ENCODE measurements at places on chromosomes 2 and 18.

- no peak for DNase-seq
These were observed 139.6 kb upstream of the TRIB2 start for GRCh38 chr2:12577091-12577490.

DNA sequence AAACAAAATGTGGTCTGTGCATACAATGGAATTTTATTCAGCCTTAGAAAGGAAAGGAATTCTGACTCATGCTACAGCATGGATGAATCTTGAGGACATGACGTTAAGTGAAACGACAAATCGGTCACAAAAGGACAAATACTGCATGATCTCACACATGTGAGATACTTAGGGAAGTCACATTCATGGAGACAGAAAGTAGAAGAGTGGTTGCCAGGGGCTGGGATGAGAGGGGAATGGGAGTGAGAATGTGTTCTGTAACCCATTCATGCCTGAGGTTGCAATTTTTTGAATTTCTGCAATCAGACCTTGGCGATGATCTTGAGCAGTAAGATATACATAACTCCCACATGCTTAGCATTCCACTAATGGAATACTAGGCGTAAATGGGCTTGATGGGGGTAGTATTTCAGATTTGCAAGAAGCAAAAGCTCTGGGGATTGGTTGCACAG, 22.0 kb downstream of the FHL2 start:
- DNase-seq, result no peak

DNA sequence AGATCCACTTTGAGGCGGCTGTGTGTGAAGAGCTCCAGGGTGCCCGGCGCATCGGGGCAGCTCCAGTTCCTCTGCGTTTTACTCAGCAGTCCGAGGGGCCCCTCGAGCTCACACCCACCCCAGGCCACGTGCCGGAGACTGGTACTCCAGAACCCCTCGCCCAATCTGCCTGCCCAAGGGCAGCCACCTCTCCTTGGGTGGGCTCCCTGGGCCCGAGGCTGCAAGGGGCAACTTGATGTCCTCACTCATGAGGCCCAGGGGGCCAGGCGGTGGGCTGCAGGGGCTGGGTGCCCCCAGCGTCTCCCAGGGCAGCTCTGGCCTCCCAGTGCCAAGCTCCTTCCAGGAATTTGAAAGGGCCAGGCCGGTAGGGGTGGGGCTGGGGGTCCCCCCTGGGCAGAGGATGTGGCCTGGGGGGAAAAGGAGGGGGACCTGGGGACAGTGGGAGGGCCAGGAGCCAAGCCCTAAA, 16.7 kb downstream of the RAMP1 start:
- DNase-seq, result no peak

- no peak for DNase-seq
These were observed 95.9 kb downstream of the CCDC141 start for GRCh38 chr2:178954049-178954448.

DNA sequence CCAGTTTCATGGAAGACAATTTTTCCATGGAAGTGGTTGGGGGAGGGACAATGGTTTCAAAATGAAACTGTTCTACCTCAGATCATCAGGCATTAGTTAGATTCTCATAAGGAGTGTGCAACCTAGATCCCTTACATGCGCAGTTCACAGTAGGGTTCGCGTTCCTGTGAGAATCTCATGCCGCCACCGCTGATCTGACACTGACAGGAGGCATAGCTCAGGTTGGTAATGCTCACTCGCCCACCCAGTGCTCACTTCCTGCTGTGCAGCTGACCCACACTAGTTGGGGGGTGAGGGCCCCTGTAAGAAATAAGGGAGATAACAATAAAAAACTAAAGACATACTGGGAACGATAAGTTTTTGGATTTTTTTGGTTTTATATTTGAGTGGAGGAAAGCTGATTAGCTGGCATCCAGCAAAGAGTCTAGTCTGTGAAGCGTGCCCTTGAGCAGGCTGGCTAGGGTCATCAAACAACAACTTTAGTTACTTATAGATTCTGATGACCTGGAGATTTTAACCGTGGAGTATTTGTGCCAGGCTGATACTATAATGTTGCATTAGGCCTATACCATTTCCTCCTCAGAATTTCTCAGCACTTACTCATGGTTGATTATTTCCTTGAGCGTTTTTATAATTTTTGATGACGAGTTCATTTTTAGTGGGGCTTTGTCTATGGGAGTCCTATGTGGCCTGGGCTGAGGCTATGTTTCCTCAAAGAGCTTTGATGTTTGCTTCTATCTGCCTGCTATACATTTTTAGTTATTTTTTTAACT, 6.3 kb upstream of the MCFD2 start:
- no peak for DNase-seq

DNA sequence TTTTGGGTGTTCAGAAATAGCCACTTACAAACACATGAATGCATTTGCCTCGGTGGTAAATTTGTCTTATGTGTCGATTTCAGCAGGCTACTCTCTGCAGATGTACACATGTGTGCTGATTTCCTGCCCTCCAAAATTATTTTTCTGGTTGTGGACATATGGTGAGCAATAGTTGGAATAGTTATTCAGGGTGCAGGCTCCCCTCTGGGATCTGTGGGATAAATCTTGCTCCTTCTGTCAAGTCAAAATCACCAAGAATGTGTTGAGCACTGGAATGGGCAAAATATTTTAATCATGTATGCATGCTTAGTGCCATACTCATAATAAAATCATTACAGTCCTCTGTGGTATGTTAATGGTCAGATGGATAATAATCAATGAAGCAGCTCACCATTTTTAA, 684.5 kb downstream of the BCL11A start:
- no peak for DNase-seq

GRCh38 chr2:136207665-136208064, 89.7 kb upstream of the CXCR4 start:
- no peak for DNase-seq

- DNase-seq, result no peak
These were observed 230.2 kb downstream of the GBX2 start for GRCh38 chr2:235937936-235938335.

GRCh38 chr2:20744366-20745335, 77.7 kb downstream of the GDF7 start:
- DNase-seq, result no peak

DNA sequence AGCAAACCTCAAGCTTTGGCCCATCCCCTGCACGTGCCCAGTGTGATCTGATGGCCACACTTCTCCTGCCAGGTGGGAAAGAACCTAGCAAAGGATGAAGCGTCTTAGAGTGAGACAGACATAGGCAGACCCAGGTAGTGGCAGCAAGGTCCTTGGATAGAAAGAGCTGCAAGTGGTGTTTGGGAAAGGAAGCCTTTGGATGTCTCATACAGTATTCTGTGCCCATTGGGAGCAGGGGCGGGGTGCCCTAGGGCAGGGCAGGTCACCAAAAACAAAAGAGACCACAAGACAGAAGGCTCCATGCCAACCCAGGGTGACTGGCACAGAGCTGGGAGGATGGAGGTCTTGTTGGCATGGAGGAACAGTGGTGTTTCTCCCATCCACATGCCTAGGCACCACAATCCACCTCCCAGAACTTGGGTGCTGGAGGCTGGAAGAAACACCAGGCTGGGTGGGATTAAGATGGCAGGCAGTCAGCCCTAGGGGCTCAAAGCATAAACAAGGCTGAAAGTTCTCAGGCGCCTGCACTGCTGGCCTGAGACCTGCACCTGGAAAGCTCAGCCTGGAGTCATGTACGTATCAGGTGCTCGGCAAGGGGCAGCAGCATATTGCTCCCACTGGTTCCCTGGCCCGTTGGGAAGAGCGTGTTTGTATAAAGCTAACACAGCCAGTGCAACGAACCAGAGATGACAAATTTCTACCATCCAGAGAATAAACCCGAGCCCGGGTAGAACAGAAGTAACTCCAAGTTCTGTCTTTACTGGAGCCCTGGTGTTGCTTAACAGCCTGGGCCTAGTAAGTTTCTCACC, 52.9 kb downstream of the CRACDL start:
- DNase-seq, result no peak

DNA sequence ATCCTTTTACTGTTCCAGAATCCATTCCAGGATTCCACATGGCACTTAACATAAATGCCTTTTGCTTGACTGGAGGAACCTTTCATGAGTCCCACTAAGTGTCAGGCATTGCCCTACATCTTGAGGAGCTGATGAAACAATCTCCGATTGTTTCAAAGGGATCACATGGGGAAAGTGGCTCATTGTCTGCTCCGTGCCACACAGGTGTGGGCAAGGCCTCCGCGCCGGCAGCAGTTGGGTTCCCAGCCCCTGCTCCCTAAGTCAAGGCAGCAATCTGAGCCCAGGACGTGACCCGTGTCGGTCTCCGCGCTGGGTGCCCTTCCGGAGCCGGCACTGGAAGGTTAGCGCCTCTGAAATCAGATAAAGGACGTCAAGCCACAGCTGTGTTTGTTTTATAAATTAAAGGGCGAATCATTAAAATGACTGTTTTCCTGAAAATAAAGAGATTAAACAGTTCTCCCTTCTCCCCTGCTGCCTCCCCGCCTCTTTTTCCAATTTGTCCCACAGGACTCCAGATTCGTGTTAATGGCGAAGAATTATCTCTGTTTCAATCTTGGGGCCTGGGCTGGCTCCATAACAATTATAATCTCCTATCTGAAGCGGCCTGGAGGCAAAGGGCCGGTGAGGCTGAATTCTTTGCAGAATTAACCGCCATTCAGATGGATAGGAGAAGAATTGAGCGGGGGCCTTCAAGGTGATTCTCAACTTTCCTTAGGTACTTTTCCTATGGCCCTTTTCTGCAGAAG, 84.3 kb upstream of the FZD7 start:
- peak; percentile 69 for DNase-seq

- DNase-seq, result peak; percentile 38
These were observed 1.1 kb downstream of the TTL start for GRCh38 chr2:112483042-112483473.

- DNase-seq, result no peak
These were observed 93.2 kb downstream of the KCNS3 start for GRCh38 chr2:17971531-17972125.

- DNase-seq, result no peak
These were observed 18.2 kb upstream of the PCBP1 start for GRCh38 chr2:70069049-70069448.

GRCh38 chr2:122031544-122032263, 276.3 kb downstream of the TSN start:
- no peak for DNase-seq

- DNase-seq, result no peak
These were observed 88.4 kb upstream of the STK17B start for GRCh38 chr2:196259507-196260481.

DNA sequence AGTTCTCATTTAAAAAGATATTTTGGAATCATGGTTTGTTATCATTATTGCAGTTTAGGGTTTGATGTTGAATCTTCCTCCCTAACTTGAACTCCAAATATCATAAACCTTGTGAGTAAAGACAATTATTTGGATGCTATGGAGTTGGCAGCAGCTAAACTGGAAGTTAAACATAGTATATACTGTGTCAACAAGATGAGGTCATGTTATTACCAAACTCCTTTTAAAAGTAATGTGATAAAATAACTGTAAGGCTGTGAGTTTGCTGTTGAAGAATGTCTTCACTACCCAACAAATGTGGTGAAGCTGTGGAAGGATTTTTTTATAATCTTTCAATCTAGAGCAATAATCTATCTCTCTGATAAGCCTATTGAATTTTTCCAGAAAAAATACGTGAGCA, 16.0 kb downstream of the DNAH6 start:
- DNase-seq, result no peak

- DNase-seq, result no peak
These were observed 402.5 kb upstream of the SPRED2 start for GRCh38 chr2:65834771-65835475.

- no peak for DNase-seq
These were observed 1.7 kb upstream of the AQP12A start for GRCh38 chr2:240689975-240690374.

DNA sequence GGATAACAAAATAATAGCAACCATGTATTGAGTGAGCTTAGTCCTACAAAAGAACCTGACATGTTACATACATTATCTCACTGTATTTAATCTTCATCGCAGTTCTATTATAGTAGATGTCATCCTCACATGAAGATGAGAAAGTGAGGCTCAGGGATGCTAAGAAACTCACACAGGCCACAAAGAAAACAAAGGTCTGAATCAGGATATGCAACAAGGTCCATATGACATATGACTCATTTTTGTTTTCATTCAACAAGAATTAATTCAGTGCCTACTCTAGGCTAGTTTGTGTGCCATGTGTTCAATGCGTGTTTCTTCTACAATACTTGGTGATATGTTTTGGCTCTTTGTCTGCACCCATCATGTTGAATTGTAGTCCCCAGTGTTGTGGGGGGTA, 219.7 kb upstream of the EPHA4 start:
- DNase-seq, result no peak

GRCh38 chr18:49170925-49171505, 220.2 kb upstream of the SMAD7 start:
- no peak for DNase-seq

DNA sequence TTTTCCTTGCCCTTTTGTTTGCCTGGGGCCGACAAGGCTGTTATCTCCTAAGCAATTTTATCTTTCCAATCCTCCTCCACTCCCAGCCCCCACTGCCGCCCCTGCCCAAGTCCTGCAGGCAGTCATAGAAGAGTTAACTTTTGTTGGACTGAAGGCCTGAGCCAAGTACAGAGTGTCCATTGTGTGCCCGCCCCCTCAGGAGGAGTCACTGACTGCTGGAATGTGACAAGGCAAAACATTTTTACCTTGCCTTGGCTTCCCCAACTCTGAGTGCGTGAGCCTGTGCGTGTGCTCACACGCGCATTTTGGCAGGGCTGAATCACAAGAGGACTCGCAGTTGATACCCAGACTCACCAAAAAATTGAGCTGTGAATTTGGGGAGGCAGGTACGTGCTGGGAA, 16.2 kb downstream of the SETBP1 start:
- no peak for DNase-seq

DNA sequence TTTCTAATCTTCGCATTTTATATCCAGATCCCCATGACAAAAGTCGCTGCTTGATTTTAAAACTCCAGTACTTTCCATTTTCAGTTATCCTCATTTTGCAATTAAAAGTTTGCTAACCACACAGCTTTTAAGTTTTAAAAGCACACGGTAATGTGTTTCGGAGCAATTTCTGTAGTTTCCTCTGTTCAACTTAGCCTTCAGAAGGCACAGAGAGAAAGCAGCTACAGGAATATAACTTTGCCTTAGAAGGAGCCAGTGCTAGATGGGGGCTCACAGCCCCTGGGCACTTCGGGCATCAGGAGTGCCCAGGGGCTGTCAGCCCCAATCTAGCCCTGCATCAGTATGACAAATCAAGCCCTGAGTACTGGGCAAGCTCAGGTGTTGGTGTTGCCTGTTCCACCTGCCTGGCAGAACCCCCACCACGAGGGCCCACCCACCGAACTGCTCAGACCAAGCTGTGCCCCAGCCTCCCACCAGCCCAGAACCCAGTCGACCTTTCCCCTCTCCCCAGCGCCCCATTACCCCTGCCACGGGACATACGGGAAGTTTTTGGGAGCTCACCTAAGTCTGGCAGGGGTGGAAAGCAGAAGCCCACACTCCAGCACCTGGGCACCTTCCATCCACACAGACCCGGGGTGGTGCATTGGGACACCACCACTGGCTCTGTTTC, 47.3 kb downstream of the TRABD2A start:
- no peak for DNase-seq

GRCh38 chr2:3420769-3421397, 41.4 kb downstream of the TRAPPC12 start:
- DNase-seq, result no peak

GRCh38 chr2:14781142-14781541, 148.6 kb downstream of the LRATD1 start:
- DNase-seq, result no peak

- peak; percentile 43 for DNase-seq
These were observed 102.1 kb downstream of the MEIS1 start for GRCh38 chr2:66536997-66537396.

GRCh38 chr2:233141901-233142300, 81.8 kb downstream of the INPP5D start:
- DNase-seq, result no peak

GRCh38 chr2:29532436-29532835, 388.9 kb downstream of the ALK start:
- DNase-seq, result no peak

GRCh38 chr18:74546751-74547530, 12.6 kb downstream of the CNDP1 start:
- no peak for DNase-seq
